Activated CD4-positive, CD25-positive, alpha-beta regulatory T cell treated with anti-CD3 and anti-CD28 coated beads, Interleukin-2, amount 50 U/mL, for 72 hours (primary cell): ENCODE measurements at places on chromosomes 12 and 14.

DNA sequence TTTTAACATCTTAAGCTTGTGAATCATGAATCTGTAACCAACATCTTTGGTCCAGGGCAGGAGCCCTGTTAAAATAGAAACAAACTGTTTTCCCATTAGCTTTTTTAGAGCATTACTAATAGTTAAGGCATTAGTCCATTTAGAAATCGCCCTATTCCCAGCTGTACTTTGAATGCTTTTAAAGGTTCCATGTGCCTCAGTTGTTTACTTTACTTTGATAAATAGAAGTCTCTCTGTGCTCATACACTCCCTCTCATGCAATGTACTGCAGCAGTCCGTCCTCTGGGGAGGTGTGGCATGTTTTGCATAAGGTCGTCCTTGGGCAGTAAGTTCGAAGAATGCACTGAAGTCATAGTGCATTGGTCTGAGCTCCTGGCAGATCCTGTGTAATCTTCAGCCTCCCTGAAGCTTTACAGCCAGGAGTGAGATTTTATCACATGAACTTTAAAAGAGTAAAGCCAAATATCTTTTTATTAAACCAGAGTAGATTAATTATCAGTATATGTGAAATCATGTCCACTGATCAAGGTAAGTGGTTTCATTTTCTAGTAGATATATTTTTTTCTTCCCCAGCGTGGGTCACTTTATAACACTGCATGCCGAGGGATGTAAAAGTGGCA, 134.7 kb downstream of the FGD4 start:
- no peak for DNase-seq

GRCh38 chr12:123860377-123860776, 98.3 kb downstream of the DNAH10 start:
- DNase-seq: no peak

DNA sequence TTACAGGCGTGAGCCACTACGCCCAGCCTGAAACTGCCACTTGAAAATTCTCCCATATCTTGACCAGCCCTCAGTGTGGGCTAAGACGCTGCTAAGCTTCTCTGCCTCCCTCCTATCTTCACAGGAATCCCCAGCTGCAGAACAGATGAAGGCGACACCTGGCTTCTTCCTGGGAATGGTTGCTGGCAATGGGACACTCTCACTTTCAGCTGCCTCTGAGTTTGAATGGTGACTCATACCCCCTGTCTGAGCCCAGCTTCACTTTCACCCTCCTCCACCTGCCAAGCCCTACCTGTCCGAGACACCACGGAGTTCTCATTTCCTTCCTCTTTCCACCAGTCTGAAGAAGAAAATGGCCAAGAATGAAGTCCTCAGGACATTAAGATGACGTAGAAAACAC, 18.3 kb upstream of the VASH1 start:
- DNase-seq: no peak

DNA sequence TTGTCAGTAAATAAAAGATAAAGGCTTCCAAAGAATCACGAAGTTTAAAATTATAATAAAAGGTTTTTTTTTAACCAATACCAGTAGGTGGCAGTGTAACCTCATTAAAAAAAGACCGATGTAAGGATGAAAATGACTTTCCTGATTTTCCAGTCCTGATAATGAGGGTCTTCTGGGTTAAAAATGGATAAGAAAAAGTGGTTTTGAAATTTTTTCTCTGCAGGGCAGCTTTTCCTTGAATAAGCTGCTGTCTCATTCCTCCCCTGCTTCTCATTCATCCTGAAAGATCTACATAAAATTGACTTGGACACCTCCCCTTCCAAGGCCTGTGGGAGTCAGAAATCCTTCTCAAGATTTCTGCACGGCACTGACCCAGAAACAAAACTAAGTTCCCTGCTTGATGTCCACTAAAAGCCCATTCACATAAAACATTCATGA, 58.9 kb upstream of the FBXO33 start:
- no peak for DNase-seq

DNA sequence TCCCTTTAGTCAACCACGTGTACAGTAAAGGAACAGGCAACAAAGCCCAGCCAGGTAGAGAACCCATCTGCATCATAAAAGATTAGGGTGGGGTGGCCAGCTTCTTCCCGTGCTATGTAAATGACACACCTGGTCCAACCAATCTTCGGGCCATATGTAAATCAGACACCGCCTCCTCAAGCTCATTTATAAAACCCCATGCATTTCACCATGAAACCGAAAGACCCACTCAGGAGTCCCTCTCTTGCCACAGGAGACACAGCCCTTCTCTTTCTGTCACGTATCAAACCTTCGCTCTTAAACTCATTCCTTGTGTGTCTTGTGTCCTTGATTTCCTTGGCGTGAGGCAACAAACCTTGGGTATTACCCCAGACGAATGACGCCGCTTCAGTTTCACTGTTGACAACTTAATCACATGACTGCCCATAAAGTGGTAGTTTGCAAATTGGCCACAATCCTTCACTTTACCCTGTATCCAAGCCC, 59.8 kb upstream of the TBPL2 start:
- no peak for DNase-seq

- DNase-seq: no peak
Observed at GRCh38 chr12:115918763-115919162, 358.7 kb downstream of the MED13L start.

- no peak for DNase-seq
Observed at GRCh38 chr12:68001486-68002466, 12.5 kb downstream of the IFNG-AS1 start.

DNA sequence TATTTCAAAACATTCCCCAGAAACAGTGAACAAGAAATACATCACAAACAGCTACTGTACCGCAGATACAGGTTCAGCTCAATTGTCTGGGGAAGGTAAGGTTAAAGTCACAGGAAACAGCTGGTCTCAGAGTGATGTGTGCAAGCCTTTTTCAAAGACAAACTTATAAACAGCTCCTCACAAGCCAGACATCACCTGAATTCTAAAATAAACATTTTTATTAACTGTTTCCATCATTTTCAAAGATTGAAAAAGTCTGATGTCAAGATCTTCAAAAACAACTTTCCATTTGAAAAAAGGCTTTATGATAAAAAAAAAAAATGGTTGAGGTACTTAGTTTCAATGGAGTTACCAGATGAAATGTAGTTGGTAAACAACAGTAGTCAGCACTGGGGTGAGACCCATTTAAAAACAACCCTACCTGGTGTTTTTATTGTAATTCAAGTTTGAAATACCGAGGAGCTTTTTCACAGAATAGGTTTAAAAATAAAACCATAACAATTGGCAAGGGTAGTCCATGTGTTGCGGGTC, 4.0 kb downstream of the BTG1 start:
- DNase-seq: no peak

- no peak for DNase-seq
Observed at GRCh38 chr14:24677956-24678355, 44.0 kb upstream of the GZMB start.

- DNase-seq: no peak
Observed at GRCh38 chr12:49969027-49969426, 3.7 kb upstream of the AQP6 start.

DNA sequence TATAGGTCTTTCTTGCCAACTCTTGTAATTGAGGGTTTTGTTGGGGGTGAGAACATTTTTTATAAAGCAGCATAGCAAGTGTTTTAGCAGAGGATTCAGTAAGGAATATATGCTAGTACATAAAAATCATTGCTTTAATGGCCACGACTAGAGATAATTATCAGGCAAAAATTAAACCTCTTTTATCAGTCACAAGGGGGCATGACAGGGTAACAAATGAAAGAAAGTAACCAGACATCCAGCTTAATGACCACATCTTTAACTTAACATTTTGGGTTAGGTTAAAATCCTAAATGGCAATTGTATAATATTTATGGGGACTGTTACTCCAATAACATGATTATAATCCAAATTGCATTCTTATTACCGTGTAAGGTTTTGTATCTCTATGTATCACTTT, 119.6 kb downstream of the LRRIQ1 start:
- DNase-seq: no peak

DNA sequence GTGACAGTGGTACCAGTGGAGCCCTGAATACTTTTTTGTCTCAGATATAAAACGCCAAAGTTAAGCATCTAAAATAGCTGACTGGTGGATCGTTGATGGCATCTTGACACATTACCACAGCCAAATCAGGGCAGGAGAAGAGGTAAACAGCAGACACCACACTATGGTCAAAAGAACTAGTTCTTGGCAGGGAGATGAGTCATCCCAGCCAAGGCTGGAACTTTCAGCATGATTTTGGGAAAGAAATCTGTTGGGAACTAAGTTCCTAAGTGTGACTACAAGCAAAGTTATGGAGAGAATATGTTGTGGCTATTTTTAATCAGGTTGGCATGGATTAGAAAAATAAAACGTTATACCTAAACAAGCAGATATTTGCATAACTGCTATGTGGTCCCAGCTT, 36.9 kb downstream of the LGR5 start:
- DNase-seq: no peak

- no peak for DNase-seq
Observed at GRCh38 chr12:122845865-122846621, 10.8 kb downstream of the HIP1R start.

DNA sequence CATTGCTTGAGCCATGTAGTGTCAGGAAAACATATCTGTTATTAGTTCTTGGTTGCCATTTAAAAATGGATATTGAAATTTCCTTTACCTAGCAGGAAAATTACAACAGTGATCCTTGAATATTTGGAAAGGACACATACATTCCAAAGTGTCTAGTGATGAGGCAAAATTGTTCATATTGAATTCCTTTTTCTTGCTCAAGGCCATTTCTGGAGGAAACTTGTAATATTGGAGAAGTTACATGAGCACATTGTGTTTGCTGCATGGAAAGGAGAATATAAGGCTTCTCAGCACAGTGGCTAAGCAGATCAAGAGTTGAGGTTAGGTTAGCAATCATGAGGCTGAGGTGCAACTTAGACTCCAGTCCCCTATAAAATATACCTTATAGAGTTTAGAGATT, 121.9 kb downstream of the PDE3A start:
- no peak for DNase-seq

DNA sequence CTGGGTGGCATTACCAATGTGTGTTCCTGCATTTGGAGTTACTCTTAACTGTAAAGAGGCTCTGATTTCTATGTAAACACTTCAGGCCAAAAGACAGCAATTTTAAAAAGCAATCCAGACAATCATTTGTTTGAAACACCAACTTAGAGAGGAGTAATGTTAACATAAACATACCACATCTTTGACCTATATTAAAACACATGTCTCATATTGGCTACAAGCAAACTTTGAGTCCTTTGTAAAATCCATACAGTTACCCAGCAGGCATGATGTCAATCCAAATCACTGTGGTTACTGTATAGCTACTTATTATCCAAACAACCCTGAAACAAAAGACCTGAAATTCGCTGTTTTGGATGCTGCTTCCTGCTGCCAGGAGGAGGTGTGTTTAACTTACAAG, 7.5 kb upstream of the G2E3 start:
- DNase-seq: no peak

- no peak for DNase-seq
Observed at GRCh38 chr12:58961906-58962305, 41.6 kb upstream of the LRIG3 start.

DNA sequence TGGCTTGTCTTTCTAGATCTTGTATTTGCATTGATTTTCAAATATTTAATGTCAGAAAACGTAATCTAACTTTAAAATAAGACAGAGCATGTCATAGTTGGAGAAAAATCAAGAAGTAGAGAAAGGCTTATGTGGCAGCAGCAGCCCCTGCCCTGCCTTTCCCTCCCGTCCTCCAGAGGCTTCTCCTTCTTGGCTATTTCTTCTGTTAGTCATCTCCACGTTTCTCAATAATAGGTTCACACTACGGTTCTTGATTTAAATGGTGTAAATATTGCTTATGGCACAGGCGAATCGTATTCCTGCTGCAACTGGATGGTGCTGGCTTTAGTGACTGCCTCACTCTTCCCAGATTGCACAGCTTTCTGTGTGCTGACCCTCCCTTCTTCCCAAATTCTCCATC, 42.8 kb downstream of the SLC8B1 start:
- DNase-seq: no peak

GRCh38 chr14:98227000-98227726, 1044.8 kb downstream of the BCL11B start:
- peak; percentile 62 for DNase-seq

DNA sequence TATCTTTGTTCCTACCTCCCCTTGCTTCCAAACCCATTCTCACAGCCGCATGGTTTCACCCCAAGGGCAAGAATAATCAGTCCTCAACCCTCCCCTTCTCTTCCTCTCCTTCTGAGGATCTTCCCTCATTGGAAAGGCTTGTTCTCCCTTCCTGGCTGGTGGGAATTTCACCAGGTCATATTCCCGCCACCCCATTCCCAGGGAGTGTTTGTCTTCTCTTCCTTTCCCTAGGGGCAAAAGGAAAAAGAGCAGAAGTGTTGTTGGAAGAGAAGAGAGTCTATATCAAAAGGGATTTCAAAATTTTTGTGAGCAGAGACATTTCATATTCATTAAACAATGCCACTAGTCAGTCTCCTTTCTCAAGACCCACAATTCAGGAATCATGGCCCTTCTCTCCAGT, 176.9 kb downstream of the ANO2 start:
- DNase-seq: no peak

DNA sequence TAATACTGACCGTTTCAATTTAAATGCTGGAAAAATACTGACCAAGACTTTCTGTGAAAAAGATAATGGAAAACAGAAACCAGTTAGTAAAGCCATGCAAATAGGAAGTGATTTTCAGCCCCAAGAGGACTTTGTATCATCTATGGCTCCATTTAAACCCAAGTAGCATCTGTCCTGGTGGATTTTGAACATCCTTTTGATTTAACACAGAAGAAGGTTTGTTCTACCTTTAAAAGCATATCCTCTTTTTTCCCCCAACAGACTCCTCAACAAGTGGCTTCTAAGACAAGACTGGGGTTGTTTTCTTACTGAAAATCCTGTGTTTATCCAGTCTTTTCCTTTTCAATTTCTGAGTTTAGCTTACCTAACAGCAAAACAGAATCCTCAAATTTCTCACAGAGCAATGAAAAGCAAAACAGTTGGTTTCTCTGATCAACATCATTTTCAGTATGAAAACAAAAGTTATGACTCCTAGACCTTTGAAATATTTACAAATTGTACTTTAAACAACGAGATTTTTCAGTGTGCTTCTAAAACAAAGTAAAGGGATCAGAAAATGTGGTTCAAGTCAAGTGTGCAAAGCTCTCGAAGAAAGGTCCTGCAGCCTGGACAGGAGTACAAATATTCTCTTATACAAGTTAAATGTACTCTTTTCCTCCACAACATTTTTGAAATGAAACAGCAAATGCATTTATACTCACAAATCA, 2.9 kb downstream of the PHLDA1 start:
- DNase-seq: no peak

- no peak for DNase-seq
Observed at GRCh38 chr14:34064349-34064748, 113.5 kb upstream of the EGLN3 start.

GRCh38 chr14:45633220-45633984, 380.4 kb upstream of the MIS18BP1 start:
- DNase-seq: no peak

DNA sequence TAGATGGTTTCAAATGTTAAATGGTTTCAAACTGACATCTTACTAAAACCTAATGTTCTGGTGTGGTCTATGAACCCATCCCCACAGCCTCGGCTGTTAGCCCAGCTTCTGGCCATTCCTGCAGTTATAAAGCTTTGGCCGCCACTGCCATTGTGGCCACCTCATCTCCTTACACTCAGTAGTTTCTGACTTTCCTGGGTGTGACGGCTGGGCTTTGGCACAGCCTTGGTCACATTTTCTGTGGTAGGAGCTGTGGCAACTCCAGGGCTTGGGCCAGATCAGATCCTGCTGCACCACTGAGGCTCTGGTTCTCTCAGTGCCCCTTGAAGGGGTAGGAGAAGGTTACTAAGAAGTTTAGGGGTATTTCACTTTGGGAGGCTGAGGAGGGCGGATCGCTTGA, 84.2 kb upstream of the STXBP6 start:
- DNase-seq: no peak

GRCh38 chr12:23431006-23431405, 518.5 kb downstream of the SOX5 start:
- no peak for DNase-seq
